ENCODE measurements at places on chromosomes 16 and 17. TPM values are rescaled to one million over a fixed set of nuclear protein-coding genes. Genes with fewer than 3 reads are reported as not detected.

KCTD11 gene
- 4.2 TPM for total RNA-seq

SDR42E2 gene
- total RNA-seq = not detected

CBX8 gene
- 2.7 TPM for total RNA-seq

CREBBP gene
- 54.3 TPM for total RNA-seq

- no peak overlapping the region for H3K27ac ChIP-seq
- no peak overlapping the region for H3K4me3 ChIP-seq
Measured at GRCh38 chr17:17532991-17533390, 36.8 kb upstream of the RASD1 start.

GRCh38 chr17:21356537-21357127 lies 19.5 kb upstream of the KCNJ12 start:
- H3K4me3 ChIP-seq = no peak overlapping the region
- H3K27me3 ChIP-seq = no peaks in the 10 kb centered on the region
- no peak overlapping the region for H3K27ac ChIP-seq
- peaks cover 32% of the 10 kb centered on the region for H3K4me1 ChIP-seq
- H3K36me3 ChIP-seq = no peaks in the 10 kb centered on the region
- DNase-seq = no peak

- H3K36me3 ChIP-seq = no peaks in the 10 kb centered on the region
- no peaks in the 10 kb centered on the region for H3K4me1 ChIP-seq
- no peak overlapping the region for H3K27ac ChIP-seq
- H3K27me3 ChIP-seq = no peaks in the 10 kb centered on the region
- no peak overlapping the region for H3K4me3 ChIP-seq
Measured at GRCh38 chr17:43966276-43966675, 12.5 kb upstream of the PYY start.

DNA sequence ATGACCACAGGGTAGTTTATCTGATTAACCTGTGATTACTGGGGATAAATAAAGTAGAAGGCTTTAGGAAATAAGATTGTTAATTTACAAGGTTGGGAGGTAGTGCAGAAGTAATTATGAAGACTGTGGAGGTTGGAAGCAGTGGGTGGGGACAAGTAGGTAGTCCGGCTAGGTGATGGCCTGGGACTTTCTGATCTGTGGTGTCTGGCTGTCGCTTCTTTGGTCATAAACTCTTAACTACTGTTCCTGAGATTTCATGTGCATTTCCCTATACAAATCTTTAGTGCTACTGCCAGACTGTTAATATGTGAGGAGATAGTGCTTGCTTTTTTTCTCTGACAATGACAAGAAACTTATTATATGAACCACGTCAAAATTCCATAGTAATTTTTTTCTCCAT lies 19.5 kb upstream of the HNF1B start:
- no peak for DNase-seq
- no peak overlapping the region for H3K4me3 ChIP-seq
- H3K36me3 ChIP-seq = no peaks in the 10 kb centered on the region
- no peak overlapping the region for H3K27ac ChIP-seq
- H3K4me1 ChIP-seq = no peaks in the 10 kb centered on the region
- no peaks in the 10 kb centered on the region for H3K27me3 ChIP-seq

DNA sequence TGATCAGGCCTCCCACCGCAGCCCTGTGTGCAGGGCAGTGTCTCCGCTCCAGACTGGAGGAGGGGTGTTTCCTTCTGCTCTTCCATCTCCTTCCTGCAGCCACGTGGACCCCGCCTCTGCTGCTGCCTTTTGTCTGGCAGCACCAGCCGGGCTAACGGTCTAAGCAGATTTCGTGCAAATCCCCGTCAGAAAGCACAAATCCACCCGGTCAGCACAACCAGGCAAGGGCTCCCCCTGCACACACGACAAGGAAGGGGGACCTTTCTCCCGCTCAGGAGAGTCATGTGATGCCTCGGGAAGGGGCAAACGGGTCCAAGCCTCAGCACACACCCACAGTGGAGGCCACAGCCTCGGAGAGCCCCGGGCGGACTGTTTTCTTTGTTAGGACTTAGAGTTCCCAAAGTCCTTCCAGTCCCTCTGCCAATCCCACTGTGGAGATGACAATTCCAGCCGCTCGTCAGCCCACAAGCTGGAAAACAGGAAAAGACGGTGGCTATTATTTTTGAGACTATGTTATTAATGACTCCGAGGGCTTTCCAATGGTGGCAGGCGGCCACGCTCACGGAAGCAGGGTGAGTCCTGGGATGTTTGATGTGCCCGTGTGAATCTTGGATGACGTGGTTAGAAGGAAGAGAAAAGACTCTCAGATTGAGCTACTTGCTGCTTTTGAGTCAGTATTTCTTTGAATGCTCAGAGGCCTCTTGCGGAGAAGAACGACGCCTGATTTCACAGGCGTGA lies 22.5 kb upstream of the MEAK7 start:
- H3K4me1 ChIP-seq = peaks cover 29% of the 10 kb centered on the region
- peak overlapping the region; percentile 66 for H3K27ac ChIP-seq
- H3K4me3 ChIP-seq = no peak overlapping the region

DNA sequence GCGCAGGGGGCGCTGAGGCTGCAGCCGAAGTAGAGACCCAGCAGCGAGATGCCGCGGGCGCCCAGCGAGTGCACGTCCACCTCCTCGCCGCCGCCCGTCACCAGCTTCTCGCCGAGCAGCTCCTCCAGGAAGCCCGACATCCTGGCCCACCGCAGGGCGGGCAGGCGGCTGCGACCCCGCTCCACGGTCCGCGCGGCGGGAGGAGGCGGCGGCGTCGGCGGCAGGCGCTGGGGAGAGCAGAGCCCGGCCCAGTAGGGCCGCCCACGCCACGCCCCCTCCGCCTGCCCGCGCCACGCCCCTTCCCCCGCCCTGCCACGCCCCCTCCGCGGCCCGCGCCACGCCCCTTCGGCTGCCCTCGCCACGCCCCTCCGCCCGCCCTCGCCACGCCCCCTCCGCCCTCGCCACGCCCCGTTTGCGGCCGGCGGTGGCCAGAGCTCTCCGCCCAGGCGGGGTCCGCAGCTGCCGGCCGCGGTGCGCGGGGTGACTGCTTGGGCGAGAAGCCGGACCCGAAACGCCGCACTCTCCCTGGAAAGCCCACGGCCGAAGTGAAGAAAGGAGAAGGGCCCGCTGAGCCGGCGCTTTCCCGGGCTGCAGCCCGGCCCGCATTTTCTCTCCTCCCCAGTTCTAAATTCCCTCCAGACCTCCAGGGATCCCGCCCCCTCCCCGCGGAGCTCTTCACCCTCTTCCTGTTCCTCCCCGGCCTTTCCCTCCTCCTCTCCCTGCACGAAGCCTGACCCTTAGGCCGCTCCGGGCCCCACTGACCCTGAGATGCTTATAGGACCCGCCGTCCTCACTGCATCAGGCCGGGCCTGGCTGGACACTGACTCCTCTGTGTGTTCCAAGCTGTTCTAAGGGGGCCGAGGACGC lies at the start of gene NXN:
TSS of gene NXN (minus strand) at position 238 of the 867 bp plus-strand sequence.
- peak within 1 kb of the TSS; percentile 87 for H3K27ac ChIP-seq
- no peaks in the 10 kb centered on the region for H3K27me3 ChIP-seq
- peak within 1 kb of the TSS; percentile 70 for H3K4me3 ChIP-seq
- DNase-seq = peak; percentile 80

DNA sequence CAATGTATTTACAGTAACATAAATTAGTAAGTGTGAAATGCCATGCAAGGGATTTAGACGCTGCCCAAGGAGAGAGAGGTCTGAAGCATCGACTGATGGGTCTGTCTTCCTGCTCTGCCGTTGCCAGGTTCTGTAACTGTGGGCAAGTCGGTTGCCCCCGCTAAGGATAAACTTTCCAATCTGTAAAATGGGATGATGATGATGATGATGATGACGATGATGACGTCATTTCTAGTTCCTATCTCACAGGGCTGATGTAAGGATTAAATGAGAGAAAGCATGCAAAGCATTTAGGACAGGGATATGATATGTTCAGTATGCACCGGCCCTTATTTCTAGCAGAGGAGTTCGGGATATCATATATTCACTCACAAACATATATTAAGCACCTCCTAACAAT lies 54.8 kb downstream of the C17orf67 start:
- DNase-seq = no peak
- no peaks in the 10 kb centered on the region for H3K36me3 ChIP-seq
- H3K4me1 ChIP-seq = peaks cover 11% of the 10 kb centered on the region
- H3K27ac ChIP-seq = no peak overlapping the region
- H3K4me3 ChIP-seq = no peak overlapping the region
- H3K27me3 ChIP-seq = no peaks in the 10 kb centered on the region
